Neural progenitor cell (in vitro differentiated cells): ENCODE measurements at places on chromosomes 11 and 22.

DNA sequence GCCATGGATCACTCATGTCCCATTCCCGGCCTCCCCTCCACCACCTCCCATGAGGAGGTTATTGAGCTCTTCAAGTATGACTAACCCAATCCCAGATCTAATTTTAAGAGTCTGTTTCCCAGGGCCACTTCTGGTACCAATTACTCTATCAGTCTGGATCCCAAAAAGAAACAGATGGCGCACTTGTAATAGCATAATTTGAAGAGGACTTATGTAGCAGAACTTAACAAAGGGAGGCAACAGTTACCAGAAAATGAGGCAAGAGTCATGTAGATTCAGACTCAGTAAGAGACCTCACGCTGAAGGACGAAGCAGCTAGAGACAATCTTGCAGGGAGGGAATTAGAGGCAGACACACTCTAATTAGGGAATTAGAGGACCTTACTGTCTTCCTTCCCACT is 46.9 kb downstream of the DDX6 start:
- DNase-seq: no peak

GRCh38 chr11:18987454-18988231 is 48.4 kb upstream of the MRGPRX1 start:
- no peak for DNase-seq

- DNase-seq: no peak
These were observed 9.3 kb downstream of the CD44 start for GRCh38 chr11:35148163-35148837.

DNA sequence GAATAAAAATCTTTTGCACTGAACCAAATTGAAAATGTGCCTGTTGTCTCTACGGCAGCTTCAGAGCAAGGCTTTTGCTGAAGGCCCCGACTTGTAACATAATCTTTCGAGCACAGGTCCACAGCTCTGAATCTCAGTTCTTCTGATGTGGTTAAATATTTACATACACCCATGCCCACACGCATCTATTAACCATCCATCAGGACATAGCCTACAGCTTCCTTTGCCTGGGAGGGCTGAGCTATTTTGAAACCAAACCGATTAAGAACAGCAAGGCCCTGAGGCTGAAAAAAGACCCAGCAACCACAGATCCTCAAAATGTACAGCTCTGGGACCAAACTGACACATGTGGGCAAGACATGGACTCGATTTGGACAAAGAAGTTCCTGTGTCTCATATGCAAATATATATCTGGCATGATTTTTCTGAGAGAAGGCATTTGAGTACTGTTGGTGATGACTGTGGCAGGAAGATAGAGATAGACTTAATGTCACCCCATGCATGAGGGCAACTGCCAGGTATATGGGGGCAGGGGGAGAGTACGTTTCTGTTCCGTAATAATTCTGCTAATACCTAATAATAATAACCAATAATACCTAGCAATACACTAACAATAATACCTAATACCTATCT is 322.7 kb upstream of the PLET1 start:
- DNase-seq: no peak
